Stomach (tissue), 19 donors: ENCODE measurements at places on chromosomes 13 and 19. TPM values are rescaled to one million over a fixed set of nuclear protein-coding genes. Genes with fewer than 3 reads are reported as not detected.
A peak's percentile ranks its signal among the peaks of the same experiment; 100 is the strongest.

GRCh38 chr13:73231471-73231870, 172.7 kb downstream of the KLF5 start:
- no peak for DNase-seq

- no peak for DNase-seq
Observed at GRCh38 chr13:49760558-49760957, 31.9 kb downstream of the KPNA3 start.

GRCh38 chr19:34017601-34018000, 154.7 kb upstream of the LSM14A start:
- no peak for DNase-seq

GRCh38 chr19:16548956-16549355, 6.7 kb upstream of the CHERP start:
- no peak for DNase-seq

CXCL17 gene
- total RNA-seq = 208 TPM

GRCh38 chr19:34490141-34490766, 8.7 kb downstream of the WTIP start:
- no peak for DNase-seq

DNA sequence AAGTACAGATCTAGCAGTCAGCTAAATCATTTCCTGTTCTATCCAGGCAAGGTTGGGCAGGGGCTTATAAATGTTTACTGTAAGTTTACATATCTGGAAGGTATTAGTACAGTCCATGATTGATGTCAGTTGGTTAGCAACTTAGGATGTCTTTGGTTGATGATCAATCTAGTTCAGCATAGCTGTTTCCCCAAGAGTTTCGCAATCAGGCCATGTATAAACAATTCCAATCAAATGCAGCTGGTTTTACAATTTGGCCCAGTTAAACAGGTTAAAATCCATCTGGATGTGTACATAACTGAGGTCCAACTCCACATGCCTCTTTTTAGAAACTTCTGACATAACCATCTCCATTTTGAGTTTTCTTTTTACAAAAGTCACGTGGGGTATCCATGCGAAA, 6.9 kb downstream of the ZNF221 start:
- no peak for DNase-seq

GRCh38 chr19:4502282-4503131, 15.8 kb downstream of the PLIN4 start:
- DNase-seq = no peak

- DNase-seq = no peak
Observed at GRCh38 chr13:30440910-30441703, 18.8 kb downstream of the UBE2L5 start.

DNA sequence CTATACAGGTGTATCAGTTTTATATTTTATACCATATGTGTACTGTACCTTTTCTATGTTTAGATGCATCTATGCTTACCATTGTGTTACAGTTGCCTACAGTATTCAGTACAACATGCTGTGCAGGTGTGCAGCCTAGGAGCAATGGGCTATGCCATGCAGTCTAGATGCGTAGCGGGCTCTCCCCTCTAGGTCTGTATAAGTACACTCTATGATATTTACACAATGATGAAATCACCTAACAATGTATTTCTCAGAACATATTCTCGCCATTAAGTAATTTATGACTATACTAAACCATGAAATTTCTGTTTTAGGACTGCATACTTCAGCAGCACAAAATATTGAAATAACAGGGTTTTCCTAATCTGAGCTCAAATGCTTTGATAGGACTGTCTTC, 179.6 kb downstream of the RFC3 start:
- DNase-seq = no peak

DNA sequence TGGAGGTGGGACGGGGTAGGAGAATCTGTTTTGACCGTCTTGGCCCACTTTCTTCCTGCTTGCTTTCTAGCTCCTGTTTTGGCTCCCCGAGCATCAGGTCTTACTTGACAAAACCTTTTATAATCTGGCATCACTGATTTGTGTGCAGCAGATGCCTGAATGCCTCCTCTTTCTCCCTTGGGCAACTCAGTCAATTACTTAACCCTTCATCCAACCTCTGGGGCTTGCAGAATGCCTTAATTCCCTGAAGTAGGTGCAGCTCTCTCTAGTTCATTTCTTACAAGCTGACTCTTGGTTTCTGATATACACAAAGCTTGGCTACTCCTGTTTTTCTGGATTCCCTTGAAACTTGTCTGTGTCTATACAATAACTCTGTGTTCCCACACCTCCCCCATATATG, 5.7 kb upstream of the NUP58 start:
- no peak for DNase-seq

DNA sequence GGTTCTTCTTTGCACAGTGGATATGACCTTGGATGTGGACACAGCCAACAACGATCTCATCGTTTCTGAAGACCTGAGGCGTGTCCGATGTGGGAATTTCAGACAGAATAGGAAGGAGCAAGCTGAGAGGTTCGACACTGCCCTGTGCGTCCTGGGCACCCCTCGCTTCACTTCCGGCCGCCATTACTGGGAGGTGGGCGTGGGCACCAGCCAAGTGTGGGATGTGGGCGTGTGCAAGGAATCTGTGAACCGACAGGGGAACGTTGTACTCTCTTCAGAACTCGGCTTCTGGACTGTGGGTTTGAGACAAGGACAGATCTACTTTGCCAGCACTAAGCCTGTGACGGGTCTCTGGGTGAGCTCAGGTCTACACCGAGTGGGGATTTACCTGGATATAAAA, 9.4 kb downstream of the RFPL4AL1 start:
- no peak for DNase-seq

DAND5 gene
- total RNA-seq = not detected

- no peak for DNase-seq
Observed at GRCh38 chr13:28490061-28490460, 4.9 kb downstream of the FLT1 start.

DNA sequence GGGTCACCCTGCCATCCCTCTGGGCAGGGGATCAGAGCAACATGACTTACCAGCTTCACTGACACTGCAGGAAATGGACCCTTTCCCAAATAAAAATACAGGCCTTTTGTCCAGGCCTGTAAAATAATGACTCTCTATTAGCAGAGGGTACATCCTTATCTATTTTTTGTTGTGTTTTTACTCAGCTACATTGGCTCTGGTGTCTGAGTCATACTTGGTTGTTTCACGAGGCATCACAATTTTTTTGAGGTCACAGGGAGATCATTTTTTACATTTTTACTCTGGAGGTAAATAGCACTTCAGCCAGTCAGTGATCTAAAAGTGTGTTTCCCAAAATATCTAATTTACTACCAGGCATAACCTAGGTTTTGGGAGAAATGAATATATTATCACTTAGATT, 6.9 kb upstream of the HTR2A start:
- DNase-seq = no peak

DNA sequence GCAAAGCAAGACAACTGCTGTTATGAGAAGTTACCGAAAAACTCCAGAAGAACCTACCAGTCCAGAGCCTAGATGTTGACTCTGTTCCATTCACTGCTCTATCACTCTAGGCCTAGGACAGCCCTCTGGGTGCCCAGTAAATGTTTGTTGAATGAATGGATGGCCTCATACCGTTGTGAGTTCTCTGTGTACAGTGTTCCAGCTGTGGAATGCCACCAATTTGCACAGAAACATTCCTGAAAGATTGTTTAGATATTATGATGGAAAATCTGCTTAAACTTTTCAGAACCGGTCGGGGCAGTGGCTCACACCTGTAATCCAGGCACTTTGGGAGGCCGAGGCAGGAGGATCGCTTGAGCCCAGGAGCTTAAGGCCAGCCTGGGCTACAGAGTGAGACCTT, 1.3 kb upstream of the FBL start:
- no peak for DNase-seq

GRCh38 chr13:28449826-28450773, 44.8 kb downstream of the FLT1 start:
- no peak for DNase-seq

- peak; percentile 51 for DNase-seq
Observed at GRCh38 chr19:45376045-45376724, 5.8 kb upstream of the ERCC2 start.

WDR18 gene
- total RNA-seq = 214 TPM

DNA sequence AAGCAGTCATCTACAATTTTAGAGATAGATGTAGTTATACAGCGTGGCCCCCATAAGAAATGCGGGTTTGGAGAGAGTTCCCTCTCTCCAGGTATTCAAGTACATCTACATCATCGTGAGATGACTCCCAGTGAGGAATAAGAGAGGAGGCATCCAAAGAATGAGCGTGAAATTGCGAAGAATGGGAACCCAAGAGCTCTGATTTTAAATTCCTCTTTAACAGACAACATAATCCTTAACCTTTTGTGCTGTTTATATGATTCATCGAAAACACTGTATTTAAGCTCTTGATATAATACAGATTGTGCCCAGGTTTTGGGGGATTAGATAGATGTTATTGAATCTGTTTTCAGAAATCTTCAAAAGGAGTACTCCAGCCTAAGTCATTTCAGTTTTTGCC, 161.5 kb downstream of the COG6 start:
- DNase-seq = no peak

ZNF420 gene
- total RNA-seq = not detected
